Muscle of leg (tissue), 16 donors: ENCODE measurements at places on chromosomes 7 and 10. TPM values are rescaled to one million over a fixed set of nuclear protein-coding genes. Genes with fewer than 3 reads are reported as not detected.
A peak's percentile ranks its signal among the peaks of the same experiment; 100 is the strongest.

COL28A1 gene
- polyA plus RNA-seq: 0.80 TPM

BHLHA15 gene
- 1.0 TPM for polyA plus RNA-seq

ATRNL1 gene
- polyA plus RNA-seq: 0.54 TPM

DNA sequence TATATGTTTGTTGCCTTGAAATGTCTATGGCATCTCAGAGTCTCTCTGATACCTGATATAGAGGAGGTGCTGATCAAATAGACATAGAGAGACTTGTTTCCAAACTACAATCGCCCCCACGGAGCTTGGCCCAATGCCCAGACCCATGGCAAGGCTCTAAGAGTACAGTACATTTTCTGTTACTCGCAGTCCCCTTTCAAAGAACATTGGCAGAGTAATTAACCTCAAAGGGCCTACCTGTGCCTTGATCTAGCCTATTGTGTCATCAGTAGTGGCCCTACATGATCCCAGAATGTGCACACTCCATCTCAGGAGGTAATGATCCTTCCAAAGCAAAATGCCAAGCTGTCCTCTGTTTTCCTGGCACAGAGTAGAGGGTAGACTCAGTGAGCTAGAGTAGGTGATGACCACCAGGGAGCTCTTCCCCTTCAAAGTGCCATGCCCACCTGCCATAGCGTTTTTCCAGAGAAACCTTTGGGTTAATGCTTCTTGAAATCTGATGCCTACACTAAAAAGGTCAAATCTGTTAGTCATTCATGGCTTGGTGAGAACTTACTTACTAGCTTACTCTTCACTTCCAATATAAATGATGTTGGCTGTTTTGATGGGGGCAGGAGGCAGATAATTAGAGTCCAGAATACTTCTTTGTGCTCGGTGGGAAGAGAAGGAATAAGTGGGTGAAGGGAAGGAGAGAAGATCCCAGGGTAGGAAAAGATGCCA lies 41.2 kb upstream of the ACSL5 start:
- no peak overlapping the region for H3K4me3 ChIP-seq
- H3K4me1 ChIP-seq: no peaks in the 10 kb centered on the region
- H3K36me3 ChIP-seq: no peaks in the 10 kb centered on the region
- H3K27ac ChIP-seq: no peak overlapping the region

DOCK1 gene
- polyA plus RNA-seq: 31.1 TPM

DNA sequence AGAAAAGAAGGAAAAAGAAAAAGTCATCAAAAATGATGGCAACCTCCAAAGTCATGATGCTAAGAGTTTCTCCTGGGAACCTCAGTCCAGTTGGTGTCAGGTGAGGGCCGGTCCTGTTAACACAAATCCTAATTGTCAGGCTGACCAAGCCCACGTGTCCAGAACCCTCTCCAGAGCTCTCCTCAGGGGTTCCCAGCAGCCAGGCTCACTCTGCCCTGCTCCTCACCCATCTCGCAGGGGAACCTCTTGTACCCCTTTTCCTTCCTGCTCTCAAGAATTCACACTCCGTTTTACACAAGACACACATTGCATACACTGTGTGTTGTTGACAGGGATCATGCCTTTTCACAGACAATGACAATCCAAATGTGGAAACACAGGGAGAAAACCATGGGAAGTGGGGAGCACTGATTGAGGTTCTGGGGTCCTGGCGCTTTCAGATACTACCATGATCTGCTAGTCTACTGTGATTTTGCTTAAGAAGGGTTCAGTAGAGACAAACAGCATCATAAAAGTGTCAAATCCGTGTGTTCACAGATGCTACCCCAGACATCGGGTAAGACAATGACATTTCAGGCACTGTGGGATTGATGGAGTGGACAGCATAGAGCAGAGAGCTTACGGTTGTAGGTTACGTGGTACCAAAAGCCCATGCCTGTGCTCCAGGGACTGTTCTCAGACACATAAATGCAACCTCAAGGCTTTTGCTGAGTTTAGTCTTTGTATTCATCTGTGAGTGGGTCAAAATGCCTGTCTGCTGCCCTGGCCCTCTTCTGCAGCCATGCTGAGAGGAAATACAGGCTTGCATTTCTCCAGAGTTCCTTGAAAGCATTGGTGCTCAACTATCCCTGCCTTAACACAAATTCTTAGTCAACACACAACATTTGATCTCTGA lies 16.0 kb downstream of the IL2RA start:
- H3K27ac ChIP-seq: no peak overlapping the region
- no peaks in the 10 kb centered on the region for H3K36me3 ChIP-seq
- H3K4me3 ChIP-seq: no peak overlapping the region
- DNase-seq: no peak
- H3K4me1 ChIP-seq: peaks cover 6% of the 10 kb centered on the region

DNA sequence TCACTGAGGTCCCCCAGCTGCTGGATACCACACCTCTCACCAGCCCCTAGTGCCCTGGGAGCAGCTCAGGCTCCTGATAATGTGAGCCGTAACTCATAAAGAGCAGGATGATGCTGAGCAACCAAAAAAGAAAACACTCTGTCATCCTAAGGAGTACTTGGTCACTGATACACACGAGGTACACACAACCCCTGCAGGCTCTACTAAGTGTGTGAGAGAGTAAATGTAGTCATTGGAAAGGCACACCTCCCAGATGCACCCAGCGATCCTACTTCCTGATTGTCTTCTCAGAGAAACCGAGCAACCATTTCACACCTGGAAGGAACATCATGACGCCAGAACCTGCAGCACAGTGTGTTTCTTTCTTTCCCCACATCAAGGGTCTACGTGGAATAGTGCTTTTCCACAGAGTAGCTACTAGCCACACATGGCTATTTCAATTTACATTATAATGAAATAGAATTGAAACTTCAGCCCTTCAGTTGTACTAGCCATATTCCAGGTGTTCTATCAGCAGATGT lies 34.2 kb downstream of the FIGNL1 start:
- no peak overlapping the region for H3K4me3 ChIP-seq
- H3K27ac ChIP-seq: no peak overlapping the region
- no peaks in the 10 kb centered on the region for H3K4me1 ChIP-seq
- no peak for DNase-seq
- no peaks in the 10 kb centered on the region for H3K36me3 ChIP-seq
- no peaks in the 10 kb centered on the region for H3K27me3 ChIP-seq

GRCh38 chr7:32494946-32495297 lies 367 bp upstream of the AVL9 start:
- H3K36me3 ChIP-seq: no peaks in the 10 kb centered on the region
- H3K27ac ChIP-seq: peak overlapping the region; percentile 87
- DNase-seq: no peak
- peak overlapping the region; percentile 71 for H3K4me3 ChIP-seq

GRCh38 chr7:85014936-85015660 lies 171.8 kb downstream of the SEMA3D start:
- DNase-seq: peak; percentile 70
- H3K27me3 ChIP-seq: no peaks in the 10 kb centered on the region
- H3K27ac ChIP-seq: no peak overlapping the region
- peak overlapping the region; percentile 1 for H3K4me3 ChIP-seq

GRCh38 chr7:39394105-39394680 lies 172.0 kb upstream of the YAE1 start:
- DNase-seq: no peak
- H3K4me1 ChIP-seq: peaks cover 2% of the 10 kb centered on the region
- H3K27me3 ChIP-seq: no peaks in the 10 kb centered on the region
- no peak overlapping the region for H3K27ac ChIP-seq
- H3K4me3 ChIP-seq: no peak overlapping the region

MYOZ1 gene
- polyA plus RNA-seq: 501 TPM

DNA sequence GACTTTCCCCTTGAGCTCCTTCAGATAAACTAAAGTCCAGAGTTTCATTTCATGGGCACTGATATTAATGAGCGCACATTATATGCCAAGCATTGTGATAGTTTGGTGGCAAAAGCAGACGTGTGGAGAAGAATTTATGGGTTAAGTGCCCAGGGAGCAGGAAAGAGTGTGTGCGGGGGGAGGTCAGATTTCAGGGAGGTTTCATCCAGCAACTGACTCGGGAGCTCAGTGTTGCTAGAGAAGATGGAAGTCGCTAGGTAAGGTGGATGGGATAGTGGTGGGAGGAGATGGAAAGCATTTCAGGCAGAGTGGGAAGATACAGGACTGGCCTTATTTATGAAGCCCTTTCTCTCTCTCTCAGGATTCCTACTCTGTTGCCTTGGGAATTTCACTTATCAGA lies 223.0 kb downstream of the SNX10 start:
- H3K27me3 ChIP-seq: peaks cover 2% of the 10 kb centered on the region
- no peak overlapping the region for H3K4me3 ChIP-seq
- H3K4me1 ChIP-seq: peaks cover 13% of the 10 kb centered on the region
- H3K36me3 ChIP-seq: no peaks in the 10 kb centered on the region
- no peak overlapping the region for H3K27ac ChIP-seq
- no peak for DNase-seq

SH2B2 gene
- 14.9 TPM for polyA plus RNA-seq

DNA sequence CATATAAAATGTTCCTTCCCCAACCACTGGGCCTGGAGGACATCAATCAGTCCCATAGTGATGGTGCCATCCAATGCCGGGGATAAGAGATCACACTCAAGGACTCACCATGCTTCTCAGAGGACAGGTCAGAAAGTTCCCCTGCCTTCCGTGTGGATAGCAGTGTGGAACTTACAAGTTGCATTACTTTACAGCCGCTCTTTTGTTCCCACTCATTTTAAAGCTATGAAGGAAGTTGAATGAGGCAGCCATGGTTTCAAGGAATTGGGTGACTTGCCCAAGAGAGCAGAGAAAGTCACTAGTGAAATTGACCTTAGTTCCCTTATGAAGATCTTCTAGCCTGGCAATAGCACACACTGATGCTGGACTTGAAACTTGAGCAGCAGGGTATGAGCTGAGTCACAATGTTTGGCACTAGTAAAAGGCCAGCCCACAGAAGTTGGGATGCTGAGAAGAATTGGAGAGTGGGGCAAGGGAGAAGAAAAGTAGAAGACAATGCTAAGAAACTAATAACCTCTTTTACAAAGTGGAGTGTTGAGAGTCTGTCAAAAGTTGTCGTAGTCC lies 78.7 kb downstream of the CXCL12 start:
- H3K4me1 ChIP-seq: peaks cover 19% of the 10 kb centered on the region
- no peak for DNase-seq
- no peak overlapping the region for H3K27ac ChIP-seq

GRCh38 chr10:13909516-13910258 lies 322.9 kb downstream of the PRPF18 start:
- no peak overlapping the region for H3K27ac ChIP-seq
- H3K36me3 ChIP-seq: peaks cover 2% of the 10 kb centered on the region
- no peak for DNase-seq
- H3K27me3 ChIP-seq: no peaks in the 10 kb centered on the region
- H3K4me1 ChIP-seq: peaks cover 4% of the 10 kb centered on the region

DNA sequence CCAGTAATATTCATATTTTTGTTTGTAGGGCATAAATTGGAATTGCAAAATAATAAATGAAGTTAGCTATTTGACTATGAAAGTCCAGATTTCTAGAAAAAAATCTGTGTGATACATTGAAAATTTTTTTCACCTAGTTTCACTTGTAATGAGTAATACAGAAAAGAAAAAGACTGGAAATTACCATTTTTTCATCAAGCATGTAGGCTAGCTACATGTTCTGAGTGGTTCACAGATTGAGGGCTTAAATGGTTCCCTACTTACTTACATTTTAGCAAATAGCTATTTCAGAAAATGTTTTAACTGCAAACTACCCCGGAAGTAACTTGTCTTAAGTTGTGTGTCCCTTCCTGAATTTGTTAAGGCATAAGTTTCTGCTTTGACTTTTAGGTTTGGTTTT lies 396.0 kb downstream of the PHF14 start:
- H3K27ac ChIP-seq: no peak overlapping the region
- no peaks in the 10 kb centered on the region for H3K27me3 ChIP-seq
- H3K36me3 ChIP-seq: no peaks in the 10 kb centered on the region
- H3K4me1 ChIP-seq: no peaks in the 10 kb centered on the region
- H3K4me3 ChIP-seq: no peak overlapping the region

DNA sequence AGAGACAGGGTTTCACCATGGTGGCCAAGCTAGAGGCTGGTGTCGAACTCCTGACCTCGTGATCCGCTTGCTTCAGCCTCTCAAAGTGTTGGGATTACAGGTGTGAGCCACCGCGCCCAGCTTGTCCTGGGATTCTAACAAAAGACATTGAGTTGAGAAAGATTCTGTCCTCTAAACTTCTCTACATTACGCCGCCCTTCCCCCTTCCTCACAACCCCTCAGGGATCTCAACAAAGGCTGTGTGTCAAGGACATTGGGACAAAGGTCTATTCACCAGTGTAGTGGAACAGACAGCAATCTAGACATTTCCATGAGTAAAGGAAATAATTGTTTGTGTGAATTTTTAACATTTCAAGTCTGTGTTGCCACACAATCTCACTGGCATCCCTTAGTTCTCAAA lies 68.8 kb upstream of the KIF5B start:
- H3K4me3 ChIP-seq: no peak overlapping the region
- H3K27ac ChIP-seq: no peak overlapping the region
- no peak for DNase-seq
- H3K36me3 ChIP-seq: no peaks in the 10 kb centered on the region
- H3K27me3 ChIP-seq: no peaks in the 10 kb centered on the region
- no peaks in the 10 kb centered on the region for H3K4me1 ChIP-seq

DNA sequence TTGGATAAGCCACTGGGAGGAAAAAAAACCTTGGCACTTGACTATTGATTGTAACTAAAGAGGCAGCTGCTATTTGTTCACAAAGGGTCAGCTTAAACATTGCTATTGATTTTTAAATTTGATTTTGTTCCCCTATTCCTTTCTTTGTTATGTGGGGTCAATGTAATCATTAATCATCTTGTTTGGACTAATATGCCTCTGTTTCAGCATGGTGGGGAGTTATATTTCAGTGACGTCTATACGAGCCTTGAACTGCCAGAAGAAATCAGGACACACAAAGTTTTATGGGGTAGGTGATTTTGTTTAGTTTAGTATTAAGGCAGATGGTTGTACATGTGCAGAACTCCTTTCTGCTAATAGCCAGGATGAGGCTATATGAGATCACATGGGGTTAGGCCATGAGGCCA lies 7.5 kb downstream of the AS3MT start:
- peaks cover 2% of the 10 kb centered on the region for H3K36me3 ChIP-seq
- no peaks in the 10 kb centered on the region for H3K4me1 ChIP-seq
- H3K27ac ChIP-seq: no peak overlapping the region
- H3K27me3 ChIP-seq: no peaks in the 10 kb centered on the region
- H3K4me3 ChIP-seq: no peak overlapping the region
- DNase-seq: no peak

DNA sequence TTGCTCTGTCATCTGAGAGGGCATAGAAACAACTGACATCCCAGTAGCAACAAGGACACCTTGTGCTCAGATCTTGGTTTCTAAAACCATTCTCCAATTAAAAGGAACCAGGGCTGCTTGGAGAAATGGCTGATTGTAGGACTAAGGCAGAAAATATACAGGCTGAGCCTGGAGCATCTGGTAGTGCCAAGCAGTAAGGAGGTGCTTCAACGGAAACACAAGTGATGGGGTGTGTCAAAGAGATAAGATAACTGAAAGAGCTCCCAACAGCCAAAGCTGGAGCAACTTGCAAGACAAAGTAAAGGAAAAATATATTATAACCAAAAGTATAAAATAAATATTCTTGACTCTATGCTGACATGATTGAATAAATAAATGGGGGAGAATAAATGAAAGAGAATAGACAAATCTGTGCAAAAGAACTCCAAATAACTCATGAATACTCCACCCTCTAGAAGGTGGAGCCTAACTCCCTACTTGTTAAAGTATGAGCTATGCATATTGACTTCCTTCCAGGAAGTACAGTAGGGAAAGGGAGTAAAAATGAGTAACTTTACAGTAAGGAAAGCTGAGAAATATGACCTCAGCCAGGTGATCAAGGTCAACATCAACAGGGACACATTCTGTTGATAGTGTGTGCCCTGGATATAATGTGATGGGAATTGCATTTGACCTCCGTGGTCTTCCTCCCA lies 162.4 kb downstream of the NOC3L start:
- DNase-seq: no peak
- no peaks in the 10 kb centered on the region for H3K36me3 ChIP-seq
- peaks cover under 1% of the 10 kb centered on the region for H3K4me1 ChIP-seq
- H3K27ac ChIP-seq: no peak overlapping the region
